Suppressor macrophage (primary cell): ENCODE measurements at places on chromosomes 12 and 14.

DNA sequence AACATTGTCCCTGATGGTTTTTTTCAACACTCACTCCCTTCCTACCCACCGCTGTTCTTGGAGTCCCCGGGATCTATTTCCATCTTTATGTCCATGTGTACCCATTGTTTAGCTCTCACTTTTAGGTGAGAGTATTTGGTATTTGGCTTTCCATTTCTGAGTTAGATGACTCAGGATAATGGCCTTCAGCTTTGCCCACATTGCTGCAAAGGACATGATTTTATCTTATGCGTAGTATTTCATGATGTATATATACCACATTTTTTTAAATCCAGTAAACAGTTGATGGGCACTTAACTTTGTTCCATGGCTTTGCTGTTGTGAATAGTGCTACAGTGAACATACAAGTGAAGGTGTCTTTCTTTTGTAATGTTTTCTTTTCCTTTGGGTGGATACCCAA, 123.5 kb upstream of the KITLG start:
- no peak for DNase-seq

DNA sequence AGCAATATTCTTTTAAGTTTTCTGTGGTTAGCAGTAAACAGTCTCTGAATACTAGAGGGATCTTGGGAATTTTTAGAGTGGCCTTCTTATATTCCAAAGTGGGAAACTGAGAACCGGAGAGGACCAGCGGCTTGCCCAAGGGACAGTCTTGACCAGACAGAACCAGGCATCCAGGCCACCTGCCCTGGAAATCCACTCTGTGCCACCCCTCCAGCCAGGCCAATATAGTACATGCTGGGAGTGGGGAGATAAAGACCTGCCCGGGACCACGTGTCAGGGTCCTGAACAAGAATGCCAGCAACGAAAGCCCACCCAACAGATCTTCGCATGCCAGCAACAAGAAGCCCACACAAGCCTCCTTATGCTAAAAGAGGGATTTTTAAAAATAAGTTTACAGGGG, 49.4 kb upstream of the RIN3 start:
- DNase-seq: no peak

- peak; percentile 52 for DNase-seq
Observed at GRCh38 chr12:62789851-62790250, 145.1 kb downstream of the PPM1H start.

GRCh38 chr12:96197503-96198272, 3.5 kb downstream of the ELK3 start:
- DNase-seq: peak; percentile 54

DNA sequence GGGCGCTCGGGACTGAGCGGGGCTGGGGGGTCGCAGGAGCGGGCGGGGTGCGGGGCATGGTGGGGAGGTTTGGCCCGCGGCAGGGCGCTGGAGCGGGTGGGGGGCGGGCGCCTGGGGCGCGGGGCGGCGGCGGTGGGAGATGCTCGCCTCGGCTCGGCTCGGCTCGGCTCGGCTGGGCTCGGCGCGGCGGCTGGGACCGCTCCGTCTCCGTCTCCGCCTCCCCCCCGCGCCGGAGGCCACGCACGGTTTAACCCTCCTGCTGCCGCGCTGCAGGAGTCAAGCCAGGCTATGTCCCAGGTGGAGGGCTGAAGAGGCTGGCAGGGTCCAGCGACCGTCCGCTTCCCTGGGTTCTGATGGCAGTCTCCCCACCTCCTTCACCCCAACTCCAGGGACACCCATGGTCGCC, at the start of gene PIANP:
PIANP (minus strand) TSS at position 170 of the 406 bp plus-strand sequence. CDS start 2,754 bp downstream, outside the sequence.
- no peak for DNase-seq

DNA sequence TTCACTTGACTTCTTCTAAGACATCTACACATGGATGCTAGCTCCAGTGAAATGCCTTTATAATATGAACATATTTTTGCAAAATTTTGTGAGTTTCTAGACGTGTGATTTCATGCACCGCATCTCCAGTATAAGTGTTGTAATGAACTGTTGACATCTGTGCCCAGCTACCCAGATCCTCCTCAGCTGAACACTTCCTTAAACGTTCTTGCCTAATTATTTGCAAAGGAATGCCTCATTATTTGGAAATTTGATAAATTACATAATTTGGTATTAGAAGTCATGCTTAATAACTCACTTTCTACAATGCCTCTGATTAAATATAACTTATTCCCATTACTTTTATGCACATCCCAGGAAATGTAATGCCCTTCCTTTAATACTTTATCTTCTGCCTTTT, 14.0 kb downstream of the OR11G2 start:
- DNase-seq: peak; percentile 37

- no peak for DNase-seq
Observed at GRCh38 chr14:98156411-98156810, 1115.6 kb downstream of the BCL11B start.

DNA sequence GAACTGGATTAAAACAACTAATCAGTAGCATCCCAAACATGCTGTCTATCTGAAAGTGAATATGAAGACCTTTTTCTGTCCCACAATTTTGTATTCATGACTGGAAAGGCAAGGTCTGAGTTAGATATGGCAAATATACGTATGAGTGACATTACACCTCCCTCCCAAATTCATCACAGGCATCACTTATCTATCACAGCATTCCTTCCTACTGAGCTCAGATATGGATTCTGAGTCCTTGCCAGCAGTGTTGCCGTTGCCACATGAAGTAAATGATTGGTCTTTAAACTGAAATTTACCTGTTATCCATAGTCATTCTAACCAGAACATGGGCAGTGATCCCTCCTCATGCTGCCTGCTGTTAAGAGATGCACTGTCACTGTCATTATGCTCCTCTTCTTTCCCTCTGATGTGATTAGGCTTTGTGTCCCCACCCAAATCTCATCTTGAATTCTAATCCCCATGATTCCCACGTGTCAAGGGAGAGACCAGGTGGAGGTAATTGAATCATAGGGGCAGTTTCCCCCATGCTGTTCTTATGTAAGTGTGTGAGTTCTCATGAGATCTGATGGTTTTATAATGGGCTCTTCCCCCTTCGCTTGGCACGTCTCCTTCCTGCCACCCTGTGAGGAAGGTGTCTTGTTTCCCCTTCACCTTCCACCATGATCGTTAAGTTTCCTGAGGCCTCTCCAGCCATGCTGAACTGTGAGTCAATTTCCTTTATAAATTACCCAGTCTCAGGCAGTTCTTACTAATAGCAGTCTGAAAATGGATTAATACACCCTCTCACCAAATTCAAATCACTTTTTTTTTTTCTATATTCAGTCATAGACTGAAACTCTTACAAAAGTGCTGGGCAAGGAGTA, 288.4 kb downstream of the NUAK1 start:
- DNase-seq: no peak

- no peak for DNase-seq
Observed at GRCh38 chr12:51661199-51661598, 70.2 kb downstream of the SCN8A start.

- peak; percentile 72 for DNase-seq
Observed at GRCh38 chr12:101634724-101635123, 40.0 kb downstream of the MYBPC1 start.

DNA sequence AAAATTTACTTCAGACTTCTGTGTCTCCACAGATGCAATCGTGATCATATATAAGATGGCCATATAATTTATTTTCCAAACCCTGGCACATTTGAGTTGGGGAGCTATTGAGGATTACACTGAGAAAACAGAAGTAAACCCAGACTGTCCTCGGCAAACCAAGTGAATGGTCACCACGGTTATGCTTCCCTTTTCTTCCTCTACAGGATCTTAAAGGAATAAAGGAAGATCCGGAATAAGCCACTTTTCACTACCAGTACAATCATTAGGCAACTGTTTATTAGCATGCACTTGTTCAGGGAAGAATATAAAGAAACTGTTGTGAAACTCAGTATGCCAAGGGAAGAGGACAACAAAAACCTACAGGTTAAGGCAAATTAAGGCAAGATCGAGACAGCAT, 27.6 kb downstream of the SBNO1 start:
- peak; percentile 40 for DNase-seq

- no peak for DNase-seq
Observed at GRCh38 chr14:67630938-67631337, 11.2 kb downstream of the ARG2 start.

GRCh38 chr14:71833476-71833875, 98.8 kb upstream of the RGS6 start:
- no peak for DNase-seq

DNA sequence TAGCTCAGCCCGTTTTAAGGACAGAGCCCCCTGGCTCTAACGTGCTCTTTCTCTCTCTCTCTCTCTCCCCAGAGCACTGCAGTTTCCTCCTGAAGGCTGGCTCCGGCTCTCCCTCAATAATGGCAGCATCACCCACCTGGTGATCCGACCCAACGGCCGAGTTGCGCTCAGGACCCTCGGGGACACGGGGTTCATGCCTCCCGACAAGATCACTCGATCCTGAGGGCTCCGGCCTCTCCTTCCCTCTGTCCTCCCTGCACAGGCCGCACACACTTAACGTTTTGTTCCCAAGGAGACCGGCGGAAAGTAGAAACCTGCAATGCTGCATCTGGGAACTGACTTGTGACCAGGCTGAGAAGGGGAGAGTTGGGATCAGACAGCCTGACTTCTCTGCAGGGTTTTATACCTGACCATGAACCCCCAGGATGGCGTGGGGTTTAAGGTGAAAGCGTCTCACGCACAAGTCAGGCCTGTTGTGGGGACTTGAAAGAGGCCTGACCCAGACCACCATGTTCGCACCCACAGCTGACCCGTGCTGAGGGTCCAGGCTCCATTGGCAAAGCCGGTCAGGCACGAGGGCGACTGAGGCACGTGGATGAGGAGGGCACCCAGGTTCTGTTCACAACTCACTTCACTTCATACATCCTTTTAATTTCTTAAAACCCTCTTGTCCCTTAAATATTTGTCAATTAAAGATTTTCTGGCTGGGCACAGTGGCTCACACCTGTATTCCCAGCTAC, 10.1 kb downstream of the PGAM5 start:
- no peak for DNase-seq

DNA sequence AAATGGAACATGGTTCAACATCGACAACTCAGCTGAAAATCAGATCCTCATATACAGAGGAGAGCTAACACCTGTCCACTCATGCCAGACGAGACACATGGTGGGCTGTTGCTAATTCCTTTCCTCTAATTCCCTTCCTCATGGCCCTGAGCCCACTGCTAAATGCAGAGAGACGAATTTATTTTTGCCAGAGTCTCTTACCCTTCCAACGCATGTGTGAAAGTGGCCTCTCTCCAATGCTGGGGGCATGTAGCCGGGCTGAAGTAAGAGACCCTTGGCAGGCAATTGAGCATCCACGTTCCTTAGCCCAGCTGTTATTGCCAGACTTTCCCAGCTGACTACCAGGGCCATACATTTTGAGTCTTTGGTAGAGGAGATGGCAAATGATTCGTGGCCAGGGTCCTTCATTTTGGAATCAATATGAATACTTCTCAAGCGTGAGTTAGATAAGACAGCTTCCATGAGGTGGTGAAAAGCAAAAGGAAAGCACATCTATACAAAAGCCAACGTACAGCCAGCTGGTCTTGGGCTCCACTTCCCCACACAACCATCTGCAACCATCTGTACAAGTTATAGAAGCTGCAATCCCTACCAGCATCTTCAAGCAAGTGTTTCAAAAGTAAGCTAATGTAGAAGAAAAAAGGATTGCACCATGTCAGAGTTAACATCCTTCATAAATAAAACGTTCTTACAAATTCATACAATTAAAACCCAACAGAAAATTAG, 28.6 kb downstream of the CORO1C start:
- DNase-seq: no peak

DNA sequence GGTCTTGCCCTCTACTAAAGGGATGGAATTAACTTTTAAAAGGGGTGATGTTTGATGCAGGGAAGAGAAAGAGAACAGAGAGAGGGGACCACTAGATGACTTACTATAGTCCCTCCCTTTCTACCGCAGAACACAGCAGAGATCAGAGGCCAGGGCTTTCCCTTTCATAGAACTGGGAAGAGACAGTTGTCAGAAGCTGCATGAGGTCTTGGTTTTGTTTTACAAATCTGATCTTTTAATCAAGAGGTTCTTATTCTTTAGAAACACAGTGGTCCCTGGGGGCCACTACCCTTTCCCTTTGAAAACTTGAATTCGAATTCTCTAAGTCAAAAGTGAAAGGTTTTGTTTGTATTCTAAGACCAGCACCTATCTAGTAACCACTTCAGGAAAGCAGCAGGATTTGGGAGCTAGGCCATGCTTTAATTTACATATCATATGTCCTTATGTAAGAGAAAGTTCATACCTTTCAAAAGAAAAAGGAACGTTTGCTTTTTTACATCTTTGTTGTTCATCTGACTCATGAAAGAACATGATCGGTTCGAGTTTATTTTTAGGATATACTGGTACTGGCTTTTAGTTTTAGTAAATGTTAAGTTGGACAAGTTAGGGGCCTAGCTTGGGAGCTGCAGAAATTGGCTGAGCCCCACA, 6.3 kb downstream of the FBXL14 start:
- no peak for DNase-seq

DNA sequence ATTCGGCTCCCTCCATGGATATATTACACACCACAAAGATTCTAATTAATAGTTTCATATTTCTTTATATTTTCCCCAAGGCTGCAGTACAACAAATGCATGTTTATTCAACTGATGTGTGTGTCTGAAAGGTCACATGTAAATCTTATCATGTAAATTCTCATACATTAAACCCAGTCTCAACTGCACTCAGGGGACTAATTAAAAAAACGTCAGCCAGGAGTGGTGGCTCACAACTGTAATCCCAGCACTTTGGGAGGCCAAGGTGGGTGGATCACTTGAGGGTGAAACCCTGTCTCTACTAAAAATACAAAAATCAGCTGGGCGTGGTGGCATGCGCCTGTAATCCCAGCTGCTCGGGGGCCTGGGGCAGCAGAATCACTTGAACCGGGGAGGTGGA, 67.8 kb downstream of the MAP3K9 start:
- no peak for DNase-seq

GRCh38 chr12:29317556-29318363, 63.2 kb downstream of the ERGIC2 start:
- peak; percentile 73 for DNase-seq

- DNase-seq: no peak
Observed at GRCh38 chr12:53733051-53733806, 6.0 kb upstream of the CALCOCO1 start.
